ENCODE measurements at places on chromosomes 2 and 18.

GRCh38 chr2:12433626-12433990, 283.1 kb upstream of the TRIB2 start:
- no peak for DNase-seq

GRCh38 chr2:141611981-141612380, 518.8 kb downstream of the LRP1B start:
- DNase-seq: no peak

DNA sequence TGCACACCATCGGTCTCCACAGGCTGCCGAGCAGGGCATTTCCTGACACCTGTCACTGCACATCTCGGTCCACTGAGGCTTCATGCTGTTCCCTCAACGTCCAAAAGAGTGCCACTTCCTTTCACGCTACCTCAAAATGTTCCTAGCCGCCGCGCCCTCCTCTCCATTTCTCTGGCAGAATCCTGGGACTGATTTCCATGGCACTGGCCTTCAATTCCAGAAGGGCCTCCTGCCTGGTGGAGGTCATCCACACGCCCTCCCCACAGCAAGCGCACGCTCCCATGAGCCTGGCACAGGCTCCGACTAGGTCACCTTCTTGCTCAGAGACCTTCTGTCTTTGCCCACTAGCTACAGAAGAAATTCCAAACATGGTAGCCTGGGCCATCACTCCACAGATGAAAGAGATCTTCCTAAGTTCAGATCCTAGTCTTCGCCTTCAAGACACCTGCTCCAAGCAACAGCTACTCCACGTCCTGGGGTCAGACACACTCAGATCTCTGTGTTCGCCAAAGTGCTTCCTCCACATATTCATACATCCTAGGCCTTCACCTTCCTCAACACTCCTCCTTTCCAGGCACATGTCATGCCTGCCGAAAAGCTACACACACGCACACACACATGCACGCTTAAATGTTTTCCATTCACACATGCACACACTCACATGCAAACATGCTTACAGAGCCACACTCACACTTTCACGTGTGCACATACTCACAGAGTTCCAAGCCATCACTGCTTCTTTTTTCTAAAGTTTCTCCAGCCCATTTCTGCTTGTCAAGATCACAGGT, 94.0 kb downstream of the PXDN start:
- DNase-seq: no peak

DNA sequence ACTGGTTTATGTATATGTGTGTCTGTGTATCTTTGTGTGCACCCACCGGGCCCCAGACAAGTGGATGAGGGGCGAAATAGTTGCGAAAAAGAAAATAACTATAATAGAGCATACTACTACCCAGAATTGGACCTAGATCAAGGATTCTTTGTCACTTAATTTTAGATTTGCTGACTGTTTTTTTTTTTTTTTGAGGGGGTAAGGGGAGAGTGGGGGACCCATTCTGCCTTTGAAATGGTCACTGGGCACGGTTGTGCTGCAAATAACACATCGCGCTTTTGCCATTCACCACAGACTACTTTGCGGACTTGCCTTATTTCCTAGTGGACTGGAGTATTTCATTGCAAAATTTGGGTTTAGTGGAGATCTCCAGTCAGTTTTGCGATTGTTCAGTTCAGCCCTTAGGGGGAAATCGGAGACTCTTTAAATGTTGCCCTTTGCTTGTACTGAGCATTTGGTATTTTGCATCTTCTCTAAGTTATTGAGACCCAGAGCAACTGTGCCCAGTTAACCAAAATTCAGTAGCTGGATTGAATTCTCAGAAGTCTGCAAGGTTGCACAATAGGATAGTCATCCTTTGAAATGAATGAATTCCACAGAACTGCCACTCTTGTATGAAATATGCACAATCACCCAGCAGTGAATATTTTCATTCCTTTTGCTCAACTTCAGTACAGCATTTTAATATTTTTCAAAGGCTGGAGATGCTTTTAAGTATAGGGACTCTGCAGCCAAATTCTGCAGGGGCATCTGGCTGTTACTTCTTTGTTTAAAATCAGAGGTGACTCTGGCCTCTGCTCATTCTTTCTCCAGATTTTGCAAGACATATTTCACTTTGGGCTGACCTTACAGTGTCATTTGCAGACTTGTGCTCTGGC, 2.9 kb downstream of the TRIB2 start:
- DNase-seq: no peak

DNA sequence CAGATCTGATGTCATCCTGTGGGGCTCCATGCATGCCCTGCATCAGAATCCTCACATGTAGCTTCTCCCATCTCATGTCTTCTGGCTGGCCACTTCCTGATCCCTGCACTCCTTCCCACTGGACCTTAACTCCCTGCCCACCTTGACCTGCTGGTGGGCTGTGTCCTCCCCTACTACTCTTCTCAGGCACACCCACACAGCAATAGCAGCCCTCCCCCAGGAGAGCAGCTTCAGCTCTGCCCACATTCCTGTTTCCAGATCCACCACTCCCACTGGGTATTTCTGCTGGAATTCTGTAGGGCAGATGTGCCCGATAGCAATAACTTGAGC, 137.0 kb upstream of the HS6ST1 start:
- DNase-seq: no peak

DNA sequence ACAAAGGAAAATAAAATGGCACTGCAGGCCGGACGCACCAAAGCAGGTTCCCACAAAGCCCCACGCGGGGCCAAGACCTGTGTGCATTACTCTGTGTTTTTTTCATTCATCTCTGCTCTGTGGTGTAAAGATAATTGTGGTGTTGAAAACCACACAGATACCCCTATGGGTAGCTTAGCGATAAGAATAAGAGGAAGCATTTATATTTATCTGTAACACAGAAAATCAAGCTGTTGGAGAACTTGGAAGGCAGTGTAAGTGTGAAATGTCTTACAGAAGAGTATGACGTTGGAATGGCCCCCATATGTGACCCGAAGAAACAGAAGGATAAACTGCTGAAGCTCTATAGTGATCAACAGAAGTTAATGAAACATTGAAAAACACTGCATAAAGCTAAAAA, 20.3 kb upstream of the MARCO start:
- DNase-seq: no peak

DNA sequence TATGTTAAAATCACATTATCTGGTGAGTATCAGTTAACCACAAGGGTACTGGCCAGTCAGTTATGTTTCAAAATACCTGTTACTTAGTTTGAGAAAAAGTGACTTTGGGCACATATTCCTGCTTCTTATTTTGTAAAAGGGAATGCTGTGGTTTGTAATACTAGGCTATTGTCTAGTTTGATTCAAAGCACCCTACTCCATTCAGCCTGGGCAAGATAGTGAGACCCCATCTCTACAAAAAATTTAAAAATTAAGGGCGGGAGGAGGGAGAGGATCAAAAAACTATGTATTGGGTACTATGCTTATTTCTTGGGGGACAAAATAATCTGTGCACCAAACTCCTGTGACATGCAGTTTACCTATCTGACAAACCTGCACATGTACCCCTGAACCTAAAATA, 18.9 kb downstream of the MBD5 start:
- no peak for DNase-seq

DNA sequence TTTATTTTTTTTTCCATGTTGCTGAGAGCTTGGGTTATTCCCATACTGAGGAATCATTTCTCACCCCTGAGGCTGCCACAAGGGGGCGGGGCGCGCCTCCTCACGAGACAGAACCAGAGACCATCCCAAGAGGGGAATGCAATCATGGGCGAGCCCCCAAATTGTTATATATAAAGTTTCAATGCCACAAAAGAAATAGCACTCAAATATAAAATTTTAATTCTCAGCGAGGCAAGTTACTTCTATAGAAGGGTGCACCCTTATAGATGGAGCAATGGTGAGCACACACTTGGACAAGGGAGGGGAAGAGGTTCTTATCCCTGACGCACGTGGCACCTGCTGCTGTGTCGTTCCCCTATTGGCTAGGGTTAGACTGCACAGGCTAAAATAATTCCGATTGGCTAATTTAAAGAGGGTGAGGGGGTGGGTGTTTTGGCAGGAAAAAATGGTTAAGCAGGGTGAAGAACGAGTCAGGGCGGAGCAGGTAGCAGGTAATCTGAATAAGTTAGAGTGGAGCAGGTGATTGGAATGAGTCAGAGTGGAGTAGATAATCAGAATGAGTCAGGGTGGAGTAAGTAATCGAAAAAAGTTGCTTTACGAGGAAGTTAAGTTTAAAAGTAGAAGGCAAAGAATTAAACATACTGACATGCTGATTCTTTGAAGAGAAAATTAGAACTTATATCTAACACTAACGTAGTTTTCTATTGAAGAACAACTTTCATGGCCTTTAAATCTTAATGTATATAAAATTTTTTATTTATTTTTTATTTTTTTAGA, 177.5 kb downstream of the MTCL1 start:
- DNase-seq: no peak

DNA sequence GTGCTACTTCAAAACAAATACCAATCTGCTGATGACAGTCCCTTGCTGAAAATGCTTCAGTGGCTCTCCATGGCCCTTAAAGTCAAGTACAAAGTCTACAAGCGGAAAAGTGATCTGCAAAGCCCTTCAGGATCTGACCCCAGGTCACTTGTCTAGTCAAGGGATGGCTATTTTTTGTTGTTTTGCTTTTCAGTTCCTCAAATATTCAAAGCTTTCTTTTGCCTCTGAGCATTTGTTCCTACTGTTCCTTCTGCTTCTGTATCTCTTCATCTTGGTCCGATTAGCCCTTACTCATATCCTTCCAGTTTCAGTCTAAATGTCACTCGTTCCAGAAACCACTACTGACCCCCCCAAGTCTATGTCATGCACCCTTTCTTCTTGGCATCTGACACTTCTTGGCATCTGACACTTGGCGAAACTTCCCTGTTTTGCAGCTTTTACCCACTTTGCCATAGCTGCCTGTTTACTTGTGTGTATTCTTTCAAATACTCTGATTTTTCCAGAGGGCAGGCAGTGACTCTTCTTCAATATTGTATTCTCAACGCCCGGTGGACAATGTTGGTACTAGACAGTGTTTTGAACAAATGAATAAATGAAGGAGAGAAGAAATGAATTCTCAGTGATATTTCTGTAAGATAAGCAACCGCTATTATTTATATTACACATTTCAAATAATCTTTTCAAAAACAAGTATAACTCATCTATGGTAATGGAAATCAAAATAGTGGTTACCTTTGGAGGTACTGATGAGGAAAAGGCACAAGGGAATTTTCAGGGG, 175.9 kb upstream of the FN1 start:
- no peak for DNase-seq

DNA sequence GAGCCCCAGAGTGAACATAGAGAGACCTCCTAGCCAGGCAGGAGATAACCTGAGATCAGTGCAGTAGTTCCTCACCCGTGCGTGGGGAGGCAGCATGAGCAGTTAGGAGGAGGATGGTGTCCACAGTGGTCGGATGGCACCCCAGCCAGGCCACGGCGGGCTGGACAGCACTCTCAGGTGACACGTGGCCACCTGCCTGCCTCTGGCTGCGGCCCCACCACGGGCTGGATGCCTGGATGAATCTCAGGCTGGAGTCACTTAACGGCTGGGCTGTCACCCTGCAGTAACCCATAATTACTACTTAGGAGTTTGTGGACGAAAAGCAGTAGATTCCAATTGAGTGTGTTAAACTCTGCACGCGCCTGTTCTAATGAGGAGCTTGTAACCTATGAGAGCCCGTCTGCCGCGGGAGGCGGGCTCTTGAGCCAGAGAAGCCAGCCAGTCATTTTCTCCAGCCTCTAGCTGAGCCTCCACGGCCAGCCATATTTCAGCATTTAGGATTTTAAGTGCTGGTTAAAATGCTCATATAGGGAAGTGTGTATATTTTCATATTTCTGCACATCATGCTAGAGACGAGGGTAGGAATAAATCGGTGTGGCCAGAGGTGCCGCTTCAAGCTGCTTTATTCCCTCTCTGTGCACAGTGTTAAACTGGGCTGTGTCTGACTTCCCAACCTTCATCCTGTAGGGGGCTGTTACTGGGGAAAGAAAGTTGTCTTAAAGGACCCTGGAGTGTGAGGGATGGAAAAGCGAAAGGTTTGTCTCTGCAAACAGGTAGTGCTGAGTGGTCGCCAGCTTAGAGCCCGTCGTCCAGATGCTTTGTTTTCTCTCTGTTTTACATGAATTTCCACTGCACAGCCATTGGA, 144.0 kb downstream of the GLI2 start:
- no peak for DNase-seq

DNA sequence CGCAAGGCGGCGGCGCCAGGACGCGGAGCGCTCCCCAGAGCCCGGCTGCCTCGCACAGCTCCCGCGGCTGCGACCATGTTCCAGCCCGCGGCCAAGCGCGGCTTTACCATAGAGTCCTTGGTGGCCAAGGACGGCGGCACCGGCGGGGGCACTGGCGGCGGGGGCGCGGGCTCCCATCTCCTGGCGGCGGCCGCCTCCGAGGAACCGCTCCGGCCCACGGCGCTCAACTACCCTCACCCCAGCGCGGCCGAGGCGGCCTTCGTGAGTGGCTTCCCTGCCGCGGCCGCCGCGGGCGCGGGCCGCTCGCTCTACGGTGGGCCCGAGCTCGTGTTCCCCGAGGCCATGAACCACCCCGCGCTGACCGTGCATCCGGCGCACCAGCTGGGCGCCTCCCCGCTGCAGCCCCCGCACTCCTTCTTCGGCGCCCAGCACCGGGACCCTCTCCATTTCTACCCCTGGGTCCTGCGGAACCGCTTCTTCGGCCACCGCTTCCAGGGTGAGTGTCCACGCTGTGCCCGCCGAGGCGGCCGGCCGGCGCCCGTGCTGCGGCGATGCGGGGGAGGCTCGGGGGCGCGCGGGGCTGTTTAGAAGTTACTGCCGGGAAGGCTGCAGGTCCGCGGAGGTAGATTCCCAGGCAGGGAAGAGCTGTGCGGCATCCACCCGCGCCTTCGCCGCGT, 696 bp downstream of the EMX1 start:
- DNase-seq: no peak

DNA sequence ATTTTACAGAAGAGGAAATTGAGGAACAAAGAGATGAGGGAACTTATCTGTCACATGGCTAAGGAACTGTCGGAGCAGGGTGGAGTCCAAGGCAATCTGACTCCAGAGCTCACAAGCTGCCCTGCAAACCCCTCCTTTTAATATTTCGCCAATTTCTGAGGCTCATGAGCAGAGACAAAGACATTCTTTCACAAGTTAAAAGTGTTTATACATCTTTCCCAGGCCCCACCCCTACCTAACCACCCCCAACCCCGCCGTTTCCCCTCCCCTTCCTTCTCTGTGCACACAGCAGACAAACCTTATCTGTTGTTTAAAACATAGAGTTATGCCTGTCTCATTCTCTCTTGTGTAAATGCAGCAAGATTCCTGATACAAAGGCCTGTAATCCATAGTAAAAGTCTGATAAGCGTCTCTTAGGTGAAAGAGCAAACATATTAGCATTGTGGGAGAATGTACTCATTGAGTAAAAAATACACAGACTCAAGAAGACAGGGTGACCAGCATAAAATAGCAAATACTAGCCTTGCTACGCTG, 44.3 kb downstream of the EPHA4 start:
- DNase-seq: no peak

GRCh38 chr2:203988500-203989260, 52.1 kb downstream of the ICOS start:
- DNase-seq: no peak
